ENCODE measurements at places on chromosomes 1 and 21.
A peak's percentile ranks its signal among the peaks of the same experiment; 100 is the strongest.

- DNase-seq: no peak
These were observed 660.7 kb downstream of the PTPRU start for GRCh38 chr1:29896791-29897714.

- no peak for DNase-seq
These were observed 4.4 kb downstream of the JMJD4 start for GRCh38 chr1:227730630-227731151.

DNA sequence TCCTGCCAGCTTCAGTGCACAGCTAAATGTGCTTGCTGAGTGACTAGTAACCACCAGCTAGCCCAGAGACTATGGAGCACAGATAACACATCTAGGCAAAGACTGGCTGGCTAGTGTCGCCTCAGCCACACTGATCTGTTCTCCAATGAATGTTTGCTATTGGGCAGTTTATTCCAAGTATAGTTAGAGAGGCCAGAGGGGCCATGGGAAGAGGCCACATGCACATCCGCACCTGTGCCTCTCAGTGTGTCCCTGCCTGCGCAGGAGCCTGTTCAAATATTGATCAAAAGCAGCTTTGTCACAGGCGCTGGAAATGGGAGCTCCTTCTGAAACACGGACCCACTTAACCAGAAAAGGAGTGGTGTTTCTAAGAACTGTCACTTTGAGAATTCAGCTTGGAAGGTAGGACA is 51.3 kb upstream of the ATP1A1 start:
- DNase-seq: no peak

DNA sequence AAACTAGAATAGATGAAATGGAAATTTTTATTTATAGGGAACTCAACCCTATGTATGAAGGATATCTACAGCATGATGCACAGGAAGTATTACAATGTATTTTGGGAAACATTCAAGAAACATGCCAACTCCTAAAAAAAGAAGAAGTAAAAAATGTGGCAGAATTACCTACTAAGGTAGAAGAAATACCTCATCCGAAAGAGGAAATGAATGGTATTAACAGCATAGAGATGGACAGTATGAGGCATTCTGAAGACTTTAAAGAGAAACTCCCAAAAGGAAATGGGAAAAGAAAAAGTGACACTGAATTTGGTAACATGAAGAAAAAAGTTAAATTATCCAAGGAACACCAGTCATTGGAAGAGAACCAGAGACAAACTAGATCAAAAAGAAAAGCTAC is 7.9 kb downstream of the USP1 start:
- no peak for DNase-seq

DNA sequence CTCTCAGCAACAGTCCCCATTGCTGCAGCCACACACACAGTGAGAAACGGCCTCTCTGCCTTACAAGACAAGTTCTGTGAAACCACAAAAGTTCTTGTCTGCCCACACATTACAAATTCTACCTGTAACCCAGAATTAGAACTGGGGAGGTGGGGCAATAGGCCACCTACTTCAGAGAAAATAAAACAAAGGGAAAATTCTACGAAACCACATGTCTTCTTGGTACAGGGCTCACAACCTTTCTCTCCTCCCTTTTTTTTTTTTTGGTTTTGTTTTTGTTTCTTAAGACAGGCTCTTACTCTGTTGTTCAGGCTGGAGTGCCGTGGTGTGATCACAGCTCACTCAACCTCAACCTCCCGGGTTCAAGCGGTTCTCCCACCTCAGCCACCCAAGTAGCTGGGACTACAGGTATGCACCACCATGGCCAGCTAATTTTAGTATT is 30.2 kb downstream of the LPAR3 start:
- DNase-seq: peak; percentile 57

GRCh38 chr1:1207571-1207892 is 1.1 kb upstream of the TNFRSF18 start:
- no peak for DNase-seq

- DNase-seq: no peak
These were observed 2.0 kb upstream of the ATF3 start for GRCh38 chr1:212606395-212607205.

DNA sequence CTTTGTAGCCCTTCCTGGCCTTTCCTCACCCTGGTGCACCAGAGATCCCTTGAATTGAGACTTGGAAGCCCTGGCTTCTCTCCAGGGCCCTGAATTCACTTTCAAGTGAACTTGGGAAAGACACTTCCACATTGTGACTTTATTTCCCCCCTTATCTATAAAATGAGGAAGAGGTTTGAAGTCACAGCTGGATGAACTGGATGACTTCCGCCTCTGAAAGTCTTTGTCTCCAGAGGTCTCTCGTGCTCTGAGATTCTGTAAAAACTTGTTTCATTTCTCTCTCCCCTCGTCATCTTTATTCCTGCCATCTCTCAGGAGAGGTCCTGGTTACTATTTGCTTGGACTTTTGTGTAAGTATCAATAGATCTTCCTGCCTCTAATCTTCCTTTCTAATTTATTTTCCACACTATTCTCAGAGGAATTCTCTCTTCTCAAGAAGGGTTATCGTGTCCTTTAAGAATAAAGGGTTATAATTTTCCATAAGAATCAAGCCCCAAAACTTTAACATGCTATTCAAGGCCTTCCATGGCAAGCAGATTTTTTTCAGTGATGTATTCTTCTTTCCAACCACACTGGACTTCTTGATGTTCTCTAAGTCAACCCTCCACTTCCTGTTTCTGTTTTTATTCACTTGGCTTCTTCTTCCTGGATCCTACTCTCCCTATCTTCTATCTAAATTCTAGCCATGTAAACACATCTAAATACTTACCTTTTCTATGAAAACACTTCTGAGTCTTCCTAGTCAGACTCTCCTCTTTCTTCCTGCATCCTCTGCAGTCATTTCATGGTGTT is 6.5 kb upstream of the RPTN start:
- DNase-seq: peak; percentile 25

DNA sequence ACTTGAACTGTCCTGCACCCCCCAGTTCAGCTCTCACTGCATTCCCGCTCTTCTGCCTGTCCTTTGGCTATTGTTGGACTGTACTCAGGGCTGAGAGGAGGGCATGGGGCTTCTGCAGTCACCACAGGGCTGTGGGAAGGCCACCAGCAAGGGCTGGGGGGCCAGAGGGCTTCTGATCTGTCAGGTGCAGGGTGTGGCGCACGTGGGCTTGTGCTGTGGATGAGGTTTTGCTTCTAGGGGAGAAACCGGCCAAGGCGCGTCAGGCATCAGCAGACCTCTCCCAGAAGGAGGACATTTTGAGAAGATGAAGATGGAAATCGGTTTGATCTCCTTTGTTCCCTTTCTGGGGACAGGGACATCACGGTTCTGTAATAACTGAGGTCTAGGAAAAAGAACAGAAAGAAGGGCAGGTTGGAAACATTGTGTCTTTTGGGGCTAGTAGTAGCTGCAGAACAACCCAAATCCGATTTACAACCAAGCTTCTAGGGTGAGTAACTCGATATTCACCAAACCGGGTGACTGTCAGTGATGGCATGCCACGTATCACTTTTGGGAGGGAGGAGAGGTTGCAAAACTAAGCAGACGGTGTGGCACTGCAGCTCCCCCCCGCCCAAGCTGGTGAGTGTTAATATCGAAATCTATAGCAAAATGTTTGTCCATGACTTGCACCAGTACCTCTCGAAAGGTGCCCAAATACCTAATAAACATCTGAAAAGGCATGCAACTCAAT is 40.9 kb downstream of the AGPAT3 start:
- no peak for DNase-seq

- DNase-seq: no peak
These were observed 137.7 kb downstream of the SETD4 start for GRCh38 chr21:35922618-35923017.

GRCh38 chr21:16968436-16968835 is 544.4 kb upstream of the CXADR start:
- no peak for DNase-seq

- peak; percentile 81 for DNase-seq
These were observed 120.6 kb downstream of the SPSB1 start for GRCh38 chr1:9413071-9413876.

DNA sequence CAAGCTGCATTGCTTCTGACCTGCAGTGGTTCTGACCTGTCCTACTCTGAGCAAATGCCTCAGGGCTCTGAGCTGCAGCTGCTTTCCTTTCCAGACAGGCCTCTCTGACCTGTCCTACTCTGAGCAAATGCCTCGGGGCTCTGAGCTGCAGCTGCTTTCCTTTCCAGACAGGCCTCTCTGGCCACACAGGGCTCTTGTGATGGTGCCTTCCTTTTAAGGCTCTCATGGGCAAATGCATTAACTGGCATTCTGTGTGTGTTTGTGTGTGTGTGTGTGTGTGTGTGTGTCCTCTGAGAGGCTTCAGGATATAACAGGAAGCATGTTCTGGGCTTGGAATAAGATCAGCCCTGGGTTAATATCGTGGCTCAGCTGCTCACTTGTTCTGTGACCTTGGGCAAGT is 131.3 kb downstream of the NTPCR start:
- no peak for DNase-seq

GRCh38 chr1:101444873-101445618 is 208.2 kb downstream of the S1PR1 start:
- peak; percentile 48 for DNase-seq

GRCh38 chr21:32726839-32727686 is 750 bp downstream of the SYNJ1 start:
- DNase-seq: no peak

- DNase-seq: no peak
These were observed 30.2 kb downstream of the DPH5 start for GRCh38 chr1:100995198-100995988.

- DNase-seq: no peak
These were observed 14.3 kb downstream of the NHLH2 start for GRCh38 chr1:115826628-115827027.

DNA sequence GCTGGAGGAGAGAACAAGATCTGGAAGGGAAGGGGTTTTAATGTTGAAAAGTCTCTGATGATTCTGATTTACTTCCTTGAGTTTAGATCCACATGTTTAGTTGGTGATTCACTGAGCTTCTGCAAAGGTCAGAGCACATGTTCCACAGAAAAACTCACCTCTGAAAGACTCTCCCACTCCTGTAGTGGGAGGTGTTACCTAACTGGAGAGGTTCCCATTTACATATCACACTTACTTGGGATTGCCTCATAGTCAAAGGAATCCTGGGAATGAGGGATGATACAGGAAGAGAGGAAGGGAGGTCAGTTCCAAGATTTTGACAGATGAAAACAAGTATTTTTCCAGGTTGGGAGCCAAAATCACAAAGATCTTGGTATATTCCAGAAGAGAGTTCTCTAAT is 2.7 kb upstream of the NTNG1 start:
- no peak for DNase-seq

DNA sequence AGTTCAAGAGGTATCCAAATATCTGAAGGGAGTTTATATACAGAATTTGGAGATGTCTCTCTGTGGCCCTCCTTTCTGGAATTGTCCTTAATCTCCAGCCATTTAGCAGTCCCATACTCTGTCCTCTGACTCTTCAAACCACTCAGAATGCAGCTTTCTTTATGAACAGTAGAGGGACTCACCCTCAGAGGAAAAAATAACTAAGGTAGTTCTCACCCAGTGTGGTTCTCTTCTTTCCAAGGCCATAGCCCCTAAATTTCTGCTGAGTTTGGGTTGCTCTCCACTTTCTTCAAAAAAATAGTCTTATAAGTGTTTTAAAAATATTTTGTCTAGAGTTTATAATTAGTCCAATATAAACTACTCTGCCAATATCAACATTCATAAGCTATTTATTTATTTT is 369.7 kb downstream of the MATN1 start:
- no peak for DNase-seq

- DNase-seq: no peak
These were observed 220.4 kb downstream of the NPHP4 start for GRCh38 chr1:5771788-5772187.

GRCh38 chr1:197666769-197667285 is 108.5 kb downstream of the DENND1B start:
- DNase-seq: no peak

DNA sequence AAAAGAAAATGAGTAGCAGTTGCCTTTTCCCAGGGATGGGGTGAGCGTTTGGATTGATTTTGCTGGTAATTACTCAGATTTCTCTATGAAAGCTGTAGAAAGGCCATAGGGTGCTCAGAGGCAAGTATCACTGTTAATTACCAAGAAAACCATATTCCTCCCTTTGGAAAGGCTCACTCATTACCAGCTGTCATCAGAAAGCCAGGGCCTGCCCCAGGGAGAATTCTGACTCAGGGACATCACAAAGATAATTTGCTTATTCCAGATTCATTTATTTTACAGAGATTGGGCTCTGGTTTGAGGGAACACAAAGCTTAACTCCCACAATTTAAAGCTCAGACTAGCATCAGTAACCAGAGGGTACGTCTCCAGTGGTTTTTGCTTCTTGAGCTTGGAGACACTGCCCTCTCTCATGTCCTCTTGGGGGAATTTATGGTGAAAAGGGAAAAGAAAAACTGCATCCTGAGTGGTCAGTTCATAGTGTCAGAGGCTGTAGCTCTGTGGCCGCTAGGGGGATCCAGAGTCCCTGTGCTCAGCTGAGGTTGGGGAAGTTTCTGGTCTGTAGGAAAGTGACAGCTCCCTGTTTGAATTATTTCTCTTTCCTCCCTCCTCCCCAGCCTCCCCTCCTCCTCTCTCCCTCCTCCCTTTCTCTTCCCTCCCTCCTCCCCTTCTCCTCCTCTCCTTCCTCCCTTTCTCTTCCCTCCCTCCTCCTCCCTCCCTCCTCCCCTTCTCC is 204.3 kb downstream of the KCNJ6 start:
- peak; percentile 32 for DNase-seq
